DMS79 treated with DMSO at 0.1 percent for 48 hours (cell line): ENCODE measurements at places on chromosomes 7 and 10.

GRCh38 chr7:82714883-82715282 lies 271.3 kb upstream of the CACNA2D1 start:
- no peak for DNase-seq

DNA sequence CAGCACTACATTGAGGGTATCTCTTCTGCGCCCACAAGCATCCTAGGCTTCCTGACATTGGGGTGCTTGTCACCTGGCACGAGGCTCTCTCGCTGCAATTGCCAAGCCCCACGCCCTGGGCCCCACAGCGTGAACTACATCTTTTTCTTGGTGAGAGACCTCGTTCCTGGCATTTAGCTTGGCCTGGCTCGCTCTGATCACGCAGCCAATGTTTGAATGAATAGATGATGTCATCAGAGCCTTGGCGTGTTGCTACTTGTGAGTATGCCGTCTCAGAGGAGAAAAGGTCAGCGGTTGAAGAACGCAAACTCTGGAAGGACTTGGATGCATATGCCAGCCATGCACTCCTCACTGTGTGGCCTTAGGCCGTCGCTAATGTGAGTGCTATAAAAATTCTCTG lies 150.2 kb upstream of the AUTS2 start:
- DNase-seq = no peak

GRCh38 chr7:84658286-84658685 lies 463.7 kb upstream of the SEMA3A start:
- no peak for DNase-seq

- no peak for DNase-seq
These were observed 11.9 kb downstream of the ANTXRL start for GRCh38 chr10:46298477-46299285.

DNA sequence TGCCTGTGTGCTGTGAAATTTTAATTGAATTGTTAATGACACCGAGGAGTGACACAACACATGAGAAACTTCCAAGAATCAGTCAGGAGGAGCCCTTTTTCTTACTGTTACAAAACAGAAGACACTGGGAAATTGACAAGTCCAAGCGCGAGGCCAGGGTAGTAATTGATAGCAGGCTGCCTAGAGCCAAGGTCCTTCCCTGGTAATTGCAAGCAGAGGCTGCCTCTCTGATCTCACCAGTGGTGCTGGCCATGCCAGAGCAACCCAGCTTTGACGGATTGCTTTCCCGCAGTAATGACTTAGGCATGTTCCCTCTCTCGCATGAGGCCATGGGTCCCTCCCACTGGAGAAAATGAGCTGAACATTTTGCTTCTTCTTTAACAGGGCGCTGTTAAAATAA lies 111.5 kb downstream of the LRMDA start:
- DNase-seq = no peak

DNA sequence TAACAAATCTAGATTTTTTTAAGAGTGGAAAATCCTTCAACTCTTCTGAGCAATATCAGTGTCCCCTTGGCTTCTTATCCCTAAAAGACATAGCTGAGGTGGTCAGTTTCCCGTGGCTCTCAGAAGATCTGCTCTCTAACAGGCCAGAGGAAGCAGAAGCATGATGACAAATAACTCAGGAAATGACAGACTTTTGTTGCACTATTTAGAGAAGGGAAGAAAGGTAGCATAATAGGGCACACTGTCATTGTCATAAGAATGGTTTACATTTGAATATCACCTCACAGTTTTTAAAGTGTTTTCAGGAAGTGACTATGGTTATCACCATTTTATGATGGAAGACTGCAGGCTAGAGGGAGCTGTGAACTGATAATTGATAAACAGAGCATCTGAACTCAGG lies 33.6 kb upstream of the RAPGEF5 start:
- DNase-seq = no peak

DNA sequence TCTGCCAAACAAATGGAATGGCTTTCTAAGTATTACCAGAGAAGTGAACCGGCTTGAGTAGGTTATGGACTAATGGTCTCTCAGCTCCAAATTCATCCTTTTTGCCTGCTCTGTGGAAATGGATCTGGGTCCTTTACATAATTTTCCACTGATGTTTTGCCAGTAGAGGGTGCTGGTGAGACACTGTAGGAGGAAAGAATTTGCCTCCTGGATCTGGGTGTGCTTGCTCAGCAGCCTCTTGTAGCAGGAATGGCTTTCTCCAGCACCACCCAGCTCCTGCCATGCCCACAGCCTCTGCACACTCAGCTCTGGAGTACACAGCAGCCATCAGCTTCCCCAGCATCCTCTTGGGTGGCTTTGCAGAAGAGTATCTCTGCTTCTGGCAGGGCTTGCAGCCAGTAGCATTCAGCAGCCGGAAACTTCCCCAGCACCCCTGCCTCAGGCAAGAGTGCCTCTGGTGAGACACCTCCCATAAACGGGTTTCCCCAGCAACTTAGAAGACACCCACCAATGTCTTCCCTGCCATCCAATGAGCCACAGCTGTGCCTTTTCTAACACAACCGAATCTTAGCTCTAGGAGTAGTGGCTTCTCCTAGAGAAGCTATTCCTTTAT lies 235.0 kb upstream of the PLPP4 start:
- no peak for DNase-seq
